ENCODE measurements at places on chromosomes 1 and 21.

DNA sequence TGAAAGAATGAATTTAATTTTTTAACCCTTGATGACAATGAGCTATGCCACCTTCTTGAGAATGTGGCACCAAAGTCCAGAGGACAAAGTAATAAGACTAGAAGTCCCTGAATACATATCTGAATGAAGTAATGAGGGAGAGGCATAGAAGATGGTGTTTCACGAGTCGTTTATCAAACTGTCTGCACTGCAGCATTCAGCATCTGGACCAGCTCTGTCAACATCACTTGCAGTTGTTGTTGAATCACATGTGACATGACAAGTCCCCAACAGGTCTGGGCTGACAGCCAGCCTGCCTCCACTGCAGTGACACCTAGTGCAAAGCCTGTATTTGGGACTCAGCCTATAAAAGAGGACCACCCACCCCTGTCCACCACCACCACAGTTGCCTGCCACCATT lies 17.3 kb upstream of the GALNT2 start:
- no peak for DNase-seq

DNA sequence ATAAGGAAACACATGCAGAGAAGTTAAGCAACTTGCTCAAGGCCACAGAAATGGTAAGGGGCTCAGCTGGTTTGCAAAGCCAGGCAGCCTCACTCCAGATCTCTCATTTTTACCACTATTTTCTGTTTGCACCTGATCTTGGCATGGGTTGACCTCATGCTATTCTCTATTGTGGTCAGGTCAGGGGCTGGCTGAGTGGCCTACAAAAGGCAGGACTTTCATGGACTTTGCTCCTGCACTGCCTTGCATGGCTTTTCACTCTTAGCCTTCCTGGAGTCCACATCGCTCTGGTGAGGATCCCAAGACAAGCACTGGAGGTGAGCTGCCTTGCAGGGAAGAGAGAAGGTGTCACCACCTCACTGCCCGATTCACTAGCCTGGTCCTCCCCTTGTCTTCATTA lies 56.8 kb upstream of the CSF3R start:
- DNase-seq: no peak

DNA sequence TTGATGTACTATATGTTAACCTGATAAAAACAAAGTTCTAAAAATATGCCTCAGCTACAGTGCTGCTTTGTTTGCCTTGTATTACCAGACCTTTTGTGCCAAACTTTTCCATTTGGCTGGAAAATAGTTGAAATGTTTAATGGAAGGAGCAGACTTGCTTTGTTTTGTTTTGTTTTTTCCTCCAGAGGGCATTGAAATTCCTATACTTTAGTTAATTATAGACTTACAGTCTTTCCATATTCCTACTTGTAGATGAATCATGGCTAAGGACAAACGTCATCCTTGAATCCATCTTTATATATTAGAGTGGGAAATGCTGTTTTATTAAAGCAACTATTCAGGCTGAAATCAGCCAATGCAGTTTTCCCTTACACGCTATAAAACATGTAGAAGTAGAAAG lies 6.7 kb downstream of the CAP1 start:
- DNase-seq: no peak

- peak; percentile 21 for DNase-seq
Observed at GRCh38 chr1:226870401-226871279, at the start of gene PSEN2. Gene PSEN2, plus strand, starts transcription at chr1:226870616. Its CDS starts 11,292 bp downstream, at chr1:226881908.

GRCh38 chr1:55040933-55041494 lies 1.7 kb downstream of the PCSK9 start:
- DNase-seq: no peak

DNA sequence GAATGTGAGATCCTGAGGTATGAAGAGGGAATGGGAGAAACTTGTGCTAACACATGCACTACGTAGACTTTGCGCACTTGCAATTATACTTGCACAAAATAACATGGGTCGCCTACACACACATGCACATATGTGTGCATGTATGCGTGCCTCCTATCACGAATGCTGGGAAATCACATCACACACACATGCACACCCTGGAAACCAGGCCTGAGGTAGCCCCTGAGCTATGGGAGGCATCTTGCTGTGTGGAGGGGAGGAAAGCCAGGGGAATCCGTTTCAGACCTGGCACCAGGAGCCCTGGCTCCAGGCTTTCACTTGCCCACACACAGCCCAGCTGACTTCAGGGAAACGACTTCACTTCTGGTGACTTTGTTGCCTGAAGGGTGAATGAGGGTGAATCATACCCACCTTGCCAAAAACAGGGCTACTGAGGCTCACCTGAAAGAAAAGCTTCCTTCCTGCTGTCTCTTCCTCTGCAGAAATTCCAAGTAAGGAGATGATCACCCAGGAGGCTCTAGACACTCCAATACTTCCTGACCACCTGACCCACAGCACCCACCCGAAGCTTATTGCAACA lies 136.0 kb upstream of the NGF start:
- DNase-seq: no peak

DNA sequence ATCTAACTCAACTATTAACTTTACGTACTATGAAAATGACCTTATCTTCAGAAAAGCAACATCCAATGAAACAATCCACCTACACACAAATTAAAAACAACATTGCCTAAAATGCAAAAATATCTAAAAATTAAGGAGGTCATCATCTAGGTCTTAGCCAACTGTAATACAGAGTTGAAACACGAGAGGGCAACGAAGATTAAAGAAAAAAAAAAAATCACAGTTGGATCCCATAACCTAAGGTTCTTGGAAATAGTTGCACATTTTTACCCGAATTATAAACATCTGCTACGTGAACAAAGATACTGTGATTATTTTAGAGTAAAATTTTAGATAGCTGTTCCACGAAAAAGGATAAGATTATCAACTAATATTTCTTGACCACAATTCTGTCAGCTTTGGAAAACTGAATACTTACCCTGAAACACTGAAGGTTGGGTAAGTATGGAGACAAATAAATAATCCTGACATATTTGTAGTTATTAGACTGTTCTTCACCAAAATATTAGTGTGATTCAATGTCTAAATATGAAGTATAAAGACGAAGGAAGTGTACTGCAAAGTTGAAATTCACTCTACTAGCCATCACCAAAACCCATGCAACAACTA lies 88.0 kb upstream of the AK4 start:
- no peak for DNase-seq

DNA sequence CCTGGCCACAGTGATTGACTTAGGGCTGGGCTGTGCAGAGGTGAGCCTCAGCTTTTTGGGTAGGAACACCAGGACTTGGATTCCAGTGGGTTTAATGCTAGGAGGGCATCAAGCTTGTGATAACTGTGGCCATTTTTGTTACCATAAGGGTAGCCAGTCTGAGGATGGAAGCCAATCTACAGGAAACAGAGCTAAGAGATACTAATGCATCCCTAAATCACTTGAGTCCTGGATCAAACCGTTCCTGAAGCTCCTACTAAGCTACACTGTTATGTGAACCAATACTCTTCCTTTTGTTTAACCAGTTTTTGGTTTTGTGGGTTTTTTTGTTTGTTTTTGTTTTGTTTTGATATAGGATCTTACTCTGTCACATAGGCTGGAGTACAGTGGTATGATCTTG lies 12.2 kb downstream of the KIAA2013 start:
- DNase-seq: no peak

GRCh38 chr1:156707417-156708217 lies 2.2 kb upstream of the CRABP2 start:
- DNase-seq: no peak

- no peak for DNase-seq
Observed at GRCh38 chr1:232529747-232530146, 100.2 kb downstream of the SIPA1L2 start.

GRCh38 chr1:88787023-88787903 lies 103.2 kb downstream of the PKN2 start:
- no peak for DNase-seq

DNA sequence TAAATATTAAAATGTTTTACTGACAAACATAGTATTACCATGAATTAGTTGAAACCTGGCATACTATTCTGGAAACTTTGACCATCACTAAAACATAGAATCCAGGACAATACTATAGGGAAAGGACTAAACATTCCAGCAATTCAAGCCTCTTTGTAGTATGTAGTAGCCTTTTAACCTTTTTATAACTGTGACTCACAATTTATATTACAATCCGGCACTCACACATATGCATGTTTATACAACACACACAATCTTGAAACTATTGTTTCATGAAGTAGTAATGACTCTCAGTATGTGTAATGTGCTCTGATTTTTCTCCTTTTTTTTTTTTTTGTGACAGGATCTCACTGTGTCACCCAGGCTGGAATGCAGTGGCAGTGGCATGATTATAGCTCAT lies 64.3 kb downstream of the ANKRD13C start:
- DNase-seq: no peak

- no peak for DNase-seq
Observed at GRCh38 chr1:241846862-241847539, 1.0 kb upstream of the EXO1 start.

DNA sequence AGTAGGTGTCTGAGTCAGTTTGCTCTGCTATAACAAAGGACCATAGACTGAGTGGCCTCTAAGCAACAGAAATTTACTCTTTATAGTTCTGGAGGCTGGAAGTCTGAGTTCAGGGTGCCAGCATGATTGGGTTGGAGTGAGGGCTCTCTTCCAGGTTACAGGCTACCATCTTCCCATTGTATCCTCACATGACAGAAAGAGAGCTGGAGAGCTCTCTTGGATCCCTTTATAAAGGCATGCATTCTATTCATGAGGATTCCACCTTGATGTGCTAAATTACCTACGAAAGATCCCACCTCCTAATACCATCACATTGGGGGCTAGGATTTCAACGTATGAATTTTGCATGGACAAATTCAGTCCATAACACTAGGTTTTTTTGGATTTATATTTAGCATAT lies 79.6 kb downstream of the LTN1 start:
- no peak for DNase-seq

- no peak for DNase-seq
Observed at GRCh38 chr1:93594603-93594880, 87.1 kb downstream of the BCAR3 start.

- DNase-seq: no peak
Observed at GRCh38 chr1:31510853-31511789, 65.2 kb upstream of the TINAGL1 start.

DNA sequence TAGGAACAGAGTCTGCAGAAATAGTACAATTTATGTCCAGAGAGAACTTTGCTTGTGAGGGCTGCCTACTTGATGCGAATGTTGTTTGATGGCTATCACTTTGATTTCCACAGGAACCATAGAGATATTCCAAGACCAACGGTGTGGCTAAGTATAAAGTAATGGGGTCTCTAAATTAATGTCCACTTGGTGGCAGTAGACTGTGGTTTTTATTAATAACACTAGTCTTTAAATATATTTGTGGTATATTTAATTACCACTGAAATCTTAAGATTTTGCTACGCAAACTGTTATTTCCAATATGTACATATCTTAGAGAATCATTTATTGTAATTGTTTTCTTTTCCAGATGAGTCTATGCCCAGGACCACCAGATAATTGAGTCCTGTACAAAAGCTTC lies 647.9 kb downstream of the PLA2G4A start:
- DNase-seq: no peak

DNA sequence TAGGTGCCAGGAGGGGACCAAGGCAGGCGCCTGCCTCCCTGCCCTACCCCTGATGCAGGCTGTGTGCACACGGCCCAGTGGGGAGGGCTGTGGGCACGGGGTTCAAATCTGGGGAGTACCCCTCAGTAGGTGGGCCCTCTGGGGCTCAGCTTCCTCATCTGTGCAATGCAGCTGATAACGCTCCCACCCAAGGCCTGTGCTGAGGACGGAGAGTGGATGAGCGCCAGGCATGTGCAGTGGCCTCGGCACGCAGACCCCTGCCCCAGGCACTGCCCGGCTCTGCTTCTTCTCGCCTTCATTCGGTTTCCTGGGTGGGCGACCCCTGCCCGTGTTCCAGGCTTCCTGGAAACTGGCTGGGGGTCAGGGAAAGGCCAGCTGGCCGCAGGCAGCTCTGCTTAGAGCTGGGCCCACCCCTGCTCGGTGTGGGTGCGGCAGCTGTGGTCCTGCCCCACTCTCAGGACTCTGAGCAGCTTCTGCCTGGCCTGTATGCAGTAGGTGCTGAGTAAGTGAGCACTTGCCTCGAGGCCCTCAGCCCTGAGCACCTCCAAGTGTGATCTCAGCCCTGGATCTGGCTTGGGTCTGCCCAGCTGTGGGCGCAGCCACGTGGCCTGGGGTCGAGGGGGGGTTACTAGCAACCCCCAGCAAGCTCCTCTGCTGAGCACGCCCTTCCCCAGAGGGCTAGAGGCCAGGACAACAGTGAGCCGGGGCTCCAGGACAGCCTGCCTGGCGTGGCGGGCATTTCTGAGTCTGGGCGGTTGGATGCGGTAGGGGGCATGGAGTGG lies 11.9 kb upstream of the TNFRSF14 start:
- no peak for DNase-seq

DNA sequence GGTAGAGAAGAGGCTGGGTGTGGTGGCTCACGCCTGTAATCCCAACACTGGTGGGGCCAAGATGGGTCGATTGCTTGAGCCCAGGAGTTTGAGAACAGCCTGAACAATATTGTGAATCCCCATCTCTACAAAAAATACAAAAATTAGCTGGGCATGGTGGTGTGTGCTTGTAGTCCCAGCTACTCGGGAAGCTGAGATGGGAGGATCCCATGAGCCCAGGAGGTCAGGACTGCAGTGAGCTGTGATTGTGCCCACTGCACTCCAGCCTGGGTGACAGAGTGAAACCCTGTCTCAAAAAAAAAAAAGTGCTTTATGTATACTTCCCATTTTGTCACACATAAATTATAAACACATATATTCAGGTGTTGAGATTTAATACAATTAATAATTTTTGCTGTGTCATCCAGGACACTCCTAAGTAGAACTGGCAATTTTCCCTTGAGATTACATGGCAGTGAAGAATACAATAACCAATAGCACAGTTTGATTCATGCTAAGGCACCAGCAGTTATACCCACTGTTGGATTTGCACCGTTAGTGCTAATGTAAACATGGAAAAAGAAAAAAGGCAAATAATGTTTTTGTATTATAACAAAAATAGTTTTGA lies 15.5 kb downstream of the GABPB2 start:
- DNase-seq: no peak

- no peak for DNase-seq
Observed at GRCh38 chr1:87426463-87427249, 98.0 kb downstream of the LMO4 start.

DNA sequence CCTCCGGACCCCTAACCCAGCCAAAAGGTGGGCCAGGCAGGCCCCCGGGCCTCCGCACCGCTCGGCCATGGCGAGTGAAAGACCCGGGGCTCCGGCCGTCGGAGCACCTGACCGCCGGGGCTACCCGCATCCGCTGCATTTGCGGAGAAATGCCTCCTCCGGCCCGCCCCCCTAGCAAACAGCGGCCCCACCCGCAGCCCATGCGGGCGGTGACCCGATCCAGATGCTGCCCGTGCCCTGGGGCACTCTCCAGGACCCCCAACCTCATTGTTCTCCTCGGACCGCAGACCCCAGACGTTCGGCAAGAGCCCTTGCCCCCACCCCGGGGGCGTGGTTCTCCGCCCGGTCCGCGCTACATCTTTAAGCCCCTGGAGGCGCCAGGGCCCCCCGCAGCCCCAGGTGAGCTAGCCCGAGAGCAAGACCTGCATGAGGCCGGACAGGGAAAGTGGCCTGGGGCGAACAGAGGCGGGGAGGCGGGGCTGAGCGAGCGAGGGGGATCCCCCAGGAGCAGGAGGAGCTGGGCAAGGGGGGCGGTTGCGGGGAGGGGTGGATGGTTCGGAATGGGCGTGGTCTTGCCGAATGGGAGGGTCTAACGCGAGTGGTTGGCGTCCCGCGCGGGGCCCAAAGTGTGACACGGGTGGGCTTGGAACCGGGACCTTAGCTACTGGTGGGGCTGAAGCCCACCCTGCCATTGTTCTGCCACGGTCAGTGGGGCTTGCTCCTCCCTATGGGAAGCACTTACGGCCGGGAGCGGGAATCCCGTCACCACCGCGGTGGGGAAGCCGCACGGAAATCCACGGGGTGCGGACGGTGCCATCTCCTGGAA lies 6.3 kb upstream of the CRYBG2 start:
- DNase-seq: no peak

Data from HL-60 (cell line).